ENCODE measurements at places on chromosomes 5 and 9. TPM values are rescaled to one million over a fixed set of nuclear protein-coding genes. Genes with fewer than 3 reads are reported as not detected.
A peak's percentile ranks its signal among the peaks of the same experiment; 100 is the strongest.

ADRB2 gene
- total RNA-seq = 6.9 TPM

MEIKIN gene
- not detected for total RNA-seq

GABRA6 gene
- not detected for total RNA-seq

MCIDAS gene
- total RNA-seq = 1.8 TPM

PDZD2 gene
- 22.6 TPM for total RNA-seq

TNFAIP8 gene
- 16.2 TPM for total RNA-seq

GRCh38 chr9:94656200-94656599 lies 16.9 kb upstream of the FBP1 start:
- no peaks in the 10 kb centered on the region for H3K27me3 ChIP-seq
- H3K27ac ChIP-seq = no peak overlapping the region
- H3K4me3 ChIP-seq = no peak overlapping the region
- H3K4me1 ChIP-seq = peaks cover 2% of the 10 kb centered on the region
- no peak for DNase-seq
- no peaks in the 10 kb centered on the region for H3K36me3 ChIP-seq

- peak overlapping the region; percentile 83 for H3K27ac ChIP-seq
- peaks cover 36% of the 10 kb centered on the region for H3K4me1 ChIP-seq
- DNase-seq = no peak
Measured at GRCh38 chr5:139649082-139649991, 1.2 kb downstream of the CXXC5 start.

DNA sequence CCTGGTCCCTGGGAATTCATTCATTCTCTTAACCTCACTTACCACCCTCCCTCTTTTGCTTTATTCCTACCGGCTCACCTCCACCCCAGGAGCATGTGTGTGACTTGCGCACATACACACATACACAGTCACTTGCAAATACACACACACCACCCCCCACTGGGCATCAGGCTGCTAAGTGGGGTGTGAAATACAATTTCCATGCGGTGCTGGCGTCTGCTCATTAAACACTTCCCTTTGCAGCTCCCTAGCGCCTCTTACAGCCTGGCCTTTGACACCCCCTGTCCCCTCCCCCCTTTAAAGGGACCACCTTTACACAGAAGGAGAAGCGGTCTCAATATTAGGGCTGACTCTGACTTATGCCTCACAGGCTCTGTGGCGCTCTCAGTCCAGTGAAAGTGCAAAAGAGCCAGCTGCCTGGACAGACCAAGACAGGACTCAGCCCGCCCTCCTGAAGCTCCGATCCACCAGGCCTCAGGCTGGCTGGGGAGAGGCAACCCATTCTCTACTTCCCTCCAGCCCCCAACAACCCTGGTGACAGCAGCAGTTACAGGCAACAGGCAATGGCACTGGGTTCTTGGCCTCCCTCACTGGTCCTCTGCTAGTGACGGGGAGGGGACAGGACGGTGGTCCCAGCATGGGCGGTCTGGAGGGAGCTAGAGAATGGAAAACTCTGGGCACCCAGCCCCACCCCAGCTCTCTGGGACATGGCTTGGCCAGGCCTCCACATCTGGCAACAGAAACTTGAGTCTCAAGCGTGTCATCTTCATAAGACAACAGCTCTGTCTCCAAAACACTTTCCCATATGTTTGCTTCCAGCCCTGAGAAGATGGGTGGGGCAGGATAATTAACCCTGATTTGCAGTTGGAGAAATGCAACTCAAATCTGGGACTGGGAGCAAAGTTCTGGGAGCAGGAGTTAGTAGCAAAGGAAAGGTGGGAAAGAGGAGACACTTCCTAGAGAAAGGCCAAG lies 12.0 kb downstream of the ENHO start:
- peaks cover 10% of the 10 kb centered on the region for H3K36me3 ChIP-seq
- no peak overlapping the region for H3K4me3 ChIP-seq
- H3K27ac ChIP-seq = no peak overlapping the region
- no peak for DNase-seq
- no peaks in the 10 kb centered on the region for H3K4me1 ChIP-seq

GRCh38 chr5:90477073-90477472 lies 2.4 kb downstream of the POLR3G start:
- H3K4me1 ChIP-seq = peaks cover 22% of the 10 kb centered on the region
- peak overlapping the region; percentile 15 for H3K27ac ChIP-seq
- no peak for DNase-seq
- peak overlapping the region; percentile 12 for H3K4me3 ChIP-seq
- no peaks in the 10 kb centered on the region for H3K27me3 ChIP-seq

DNA sequence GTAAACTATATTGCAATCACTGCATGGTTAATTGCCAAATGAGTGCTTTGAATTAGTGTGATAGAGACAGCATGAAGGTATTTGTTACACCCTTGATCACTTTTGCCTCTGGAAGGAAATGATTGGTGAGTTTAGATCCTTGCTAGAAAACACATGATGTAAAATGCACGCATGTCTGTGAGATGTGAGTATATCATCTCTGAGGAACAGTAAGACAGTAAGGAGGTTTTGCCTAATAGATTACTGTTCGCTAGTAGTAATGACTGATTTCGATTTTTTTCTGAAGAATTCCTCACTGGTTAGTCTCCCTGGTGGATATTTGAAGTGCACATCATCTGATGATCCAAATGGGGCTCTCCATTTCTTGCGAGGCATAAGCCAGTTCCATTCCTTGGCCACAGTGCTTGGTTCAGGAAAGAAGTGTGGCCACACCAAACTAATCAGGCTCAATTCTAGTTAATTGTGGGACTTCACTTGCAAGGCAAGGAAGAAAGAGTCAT lies 156.4 kb upstream of the ADRA1B start:
- peaks cover 8% of the 10 kb centered on the region for H3K4me1 ChIP-seq
- no peaks in the 10 kb centered on the region for H3K27me3 ChIP-seq
- no peak overlapping the region for H3K27ac ChIP-seq
- no peaks in the 10 kb centered on the region for H3K36me3 ChIP-seq

DNA sequence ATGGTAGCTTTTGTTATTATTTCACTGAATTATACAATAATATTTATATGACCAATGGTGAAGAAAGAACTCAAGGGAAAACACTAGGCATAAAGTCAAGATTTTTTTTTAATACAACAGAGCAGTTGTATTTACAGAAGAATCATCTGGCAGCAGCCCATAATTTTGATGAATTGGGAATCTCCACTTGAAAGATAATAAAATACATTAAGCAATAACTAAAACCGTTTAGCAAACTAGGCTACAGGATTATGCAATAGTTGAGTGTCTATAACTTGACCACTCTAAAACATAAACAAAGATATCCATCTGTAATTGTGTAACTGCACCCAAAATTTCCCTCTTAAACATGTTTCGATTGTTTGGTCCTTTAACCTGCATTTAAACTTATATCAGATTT lies 80.8 kb downstream of the SNCAIP start:
- H3K36me3 ChIP-seq = no peaks in the 10 kb centered on the region
- no peak overlapping the region for H3K27ac ChIP-seq
- H3K4me3 ChIP-seq = no peak overlapping the region
- H3K4me1 ChIP-seq = peaks cover 6% of the 10 kb centered on the region

DNA sequence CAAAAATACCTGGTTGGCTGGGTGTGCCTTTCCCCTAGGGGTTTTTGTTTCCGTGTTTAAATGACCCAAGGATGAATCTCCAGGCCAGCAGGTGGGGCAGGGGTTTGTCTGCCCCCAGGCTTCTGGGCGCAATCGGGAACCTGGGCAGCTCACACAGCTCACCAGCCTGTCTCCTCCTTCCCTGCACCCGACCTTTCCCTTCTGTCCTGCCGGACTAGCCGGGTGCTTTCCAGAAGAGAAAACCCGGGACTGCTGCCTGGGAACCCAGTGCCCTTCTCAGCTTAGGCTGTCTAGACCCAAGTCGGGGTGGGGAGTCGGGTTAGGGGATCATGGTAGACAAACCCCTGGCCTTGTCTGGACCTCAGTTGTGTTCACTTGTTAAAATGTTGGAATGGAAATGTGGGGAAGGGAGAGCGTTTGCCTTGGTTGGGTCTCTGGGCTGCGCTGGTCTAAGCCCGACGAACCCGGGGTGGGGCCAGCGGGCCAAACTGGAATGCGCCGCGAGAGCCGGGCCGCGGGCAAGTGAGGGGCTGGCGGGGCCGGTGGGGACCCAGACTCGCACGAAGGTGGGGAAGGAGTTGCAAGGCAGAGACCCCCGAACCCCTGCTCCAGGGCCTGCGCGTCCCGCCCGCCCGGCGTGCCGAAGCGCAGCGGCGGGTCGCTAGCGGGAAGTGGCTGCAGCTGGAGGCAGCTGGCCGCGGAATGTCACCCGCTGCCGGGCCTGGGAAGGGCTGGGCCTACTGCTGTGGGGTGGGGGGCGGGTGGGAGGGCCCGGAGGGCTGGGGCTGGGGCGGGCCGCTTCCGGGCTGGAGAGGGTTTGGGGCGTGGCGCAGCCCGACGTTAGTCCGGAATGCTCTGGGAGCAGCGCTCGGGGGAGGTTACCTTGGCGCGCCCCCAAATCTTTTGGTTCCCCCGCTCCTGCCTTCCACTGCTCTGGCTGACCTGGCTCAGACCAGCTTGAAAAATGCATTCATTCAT lies 84.6 kb downstream of the DAB2IP start:
- no peaks in the 10 kb centered on the region for H3K27me3 ChIP-seq
- H3K4me1 ChIP-seq = peaks cover 37% of the 10 kb centered on the region
- peak overlapping the region; percentile 86 for H3K27ac ChIP-seq

GRCh38 chr5:172766287-172767108 lies 4.5 kb downstream of the DUSP1 start:
- DNase-seq = peak; percentile 96
- peak overlapping the region; percentile 99 for H3K27ac ChIP-seq
- peak overlapping the region; percentile 98 for H3K4me3 ChIP-seq
- H3K36me3 ChIP-seq = peaks cover 93% of the 10 kb centered on the region

- peaks cover 5% of the 10 kb centered on the region for H3K4me1 ChIP-seq
- H3K36me3 ChIP-seq = no peaks in the 10 kb centered on the region
- H3K4me3 ChIP-seq = no peak overlapping the region
- no peak overlapping the region for H3K27ac ChIP-seq
- H3K27me3 ChIP-seq = peaks cover 84% of the 10 kb centered on the region
Measured at GRCh38 chr5:83724001-83724400, 3.3 kb upstream of the HAPLN1 start.

DNA sequence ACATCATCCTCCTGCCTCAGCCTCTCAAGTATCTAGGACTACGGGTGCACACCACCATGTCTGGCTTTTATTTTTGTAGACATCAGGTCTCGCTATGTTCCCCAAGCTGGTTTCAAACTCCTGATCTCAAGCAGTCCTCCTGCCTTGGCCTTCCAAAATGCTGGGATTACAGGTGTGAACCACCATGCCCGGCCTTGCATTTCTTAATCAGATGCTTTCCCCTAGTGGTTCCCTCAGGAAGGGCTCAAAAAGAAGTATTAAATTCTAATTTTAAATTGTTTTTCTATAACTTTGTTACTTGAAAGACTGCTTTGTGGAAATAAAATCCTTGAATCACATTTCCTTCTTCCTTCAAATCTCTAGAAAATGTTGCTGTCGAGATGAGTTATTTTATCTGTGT lies 79.5 kb upstream of the ROR2 start:
- DNase-seq = no peak
- no peaks in the 10 kb centered on the region for H3K27me3 ChIP-seq
- no peak overlapping the region for H3K27ac ChIP-seq
- H3K4me3 ChIP-seq = no peak overlapping the region
- peaks cover 31% of the 10 kb centered on the region for H3K36me3 ChIP-seq

DNA sequence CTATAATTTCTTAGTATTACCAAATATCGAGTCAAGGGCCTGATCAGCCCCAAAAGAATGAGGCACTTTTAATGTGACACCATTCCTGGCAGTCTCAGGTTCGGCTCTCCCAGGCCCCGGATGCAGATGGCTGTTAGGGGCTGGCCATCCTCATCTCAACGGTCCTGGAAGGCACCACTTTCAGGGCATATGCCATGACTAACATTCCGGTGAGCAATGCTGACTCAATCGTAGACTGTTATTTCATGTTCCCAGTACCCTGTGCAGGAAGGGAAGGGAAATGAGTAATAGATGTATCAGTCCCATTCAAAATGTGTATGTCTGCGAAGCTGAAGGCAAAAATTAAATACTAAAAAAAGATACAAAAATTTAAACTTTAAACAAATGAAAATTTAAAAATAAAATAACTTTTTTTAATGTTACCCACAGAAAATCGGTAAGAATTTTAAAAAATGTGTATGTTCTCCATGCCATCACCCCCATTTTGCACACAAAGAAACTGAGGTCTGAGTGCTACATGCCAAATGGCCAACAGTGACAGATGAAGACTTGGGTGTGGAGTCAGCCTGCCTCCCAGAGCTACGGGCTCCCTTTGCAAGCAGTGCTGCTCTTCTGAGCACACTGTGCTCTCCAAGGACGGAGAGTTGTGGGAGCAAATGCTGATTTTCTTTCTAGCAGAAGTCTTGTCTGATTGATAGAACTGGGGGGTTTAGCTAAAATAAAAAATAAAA lies 79.0 kb downstream of the GLDC start:
- H3K4me1 ChIP-seq = peaks cover 19% of the 10 kb centered on the region
- peak; percentile 98 for DNase-seq
- H3K4me3 ChIP-seq = peak overlapping the region; percentile 64

DNA sequence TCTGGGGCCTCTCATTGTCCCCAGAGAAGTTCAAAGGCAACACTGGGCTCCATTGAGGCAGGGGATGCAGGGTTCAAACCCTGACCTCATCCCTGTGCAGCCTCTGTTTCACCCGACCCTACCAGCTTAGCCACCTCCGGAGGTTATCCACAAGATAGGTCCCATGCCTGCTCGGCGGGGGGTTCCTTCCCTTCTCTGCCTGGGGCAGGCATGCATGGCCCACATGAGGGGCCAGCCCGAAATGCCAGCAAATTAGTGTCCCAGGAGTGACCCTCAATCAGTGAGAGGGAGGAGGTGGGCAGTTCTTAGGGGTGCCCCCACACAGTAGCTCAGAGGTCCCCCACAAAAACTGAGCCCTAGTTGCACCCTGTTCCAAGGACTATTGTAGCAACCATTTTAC lies 24.8 kb upstream of the FUBP3 start:
- no peaks in the 10 kb centered on the region for H3K27me3 ChIP-seq
- H3K4me1 ChIP-seq = peaks cover 7% of the 10 kb centered on the region
- no peaks in the 10 kb centered on the region for H3K36me3 ChIP-seq
- H3K27ac ChIP-seq = no peak overlapping the region
- no peak overlapping the region for H3K4me3 ChIP-seq

GRCh38 chr9:17075758-17076485 lies 58.9 kb upstream of the CNTLN start:
- no peaks in the 10 kb centered on the region for H3K36me3 ChIP-seq
- H3K4me1 ChIP-seq = no peaks in the 10 kb centered on the region
- no peak overlapping the region for H3K27ac ChIP-seq
- no peak for DNase-seq
- no peaks in the 10 kb centered on the region for H3K27me3 ChIP-seq
- no peak overlapping the region for H3K4me3 ChIP-seq

- no peak overlapping the region for H3K27ac ChIP-seq
- H3K4me3 ChIP-seq = no peak overlapping the region
- no peaks in the 10 kb centered on the region for H3K27me3 ChIP-seq
Measured at GRCh38 chr9:124595743-124596142, 88.5 kb upstream of the NR5A1 start.

GRCh38 chr9:93315118-93315517 lies 131.2 kb downstream of the WNK2 start:
- no peak overlapping the region for H3K27ac ChIP-seq
- peaks cover 32% of the 10 kb centered on the region for H3K27me3 ChIP-seq
- H3K4me3 ChIP-seq = no peak overlapping the region
- H3K4me1 ChIP-seq = peaks cover 11% of the 10 kb centered on the region
- no peaks in the 10 kb centered on the region for H3K36me3 ChIP-seq
- DNase-seq = no peak

All from MCF 10A (cell line).